Activated T-helper 1 cell treated with Interleukin-2 at 50 U/mL for 16 hours (primary cell): ENCODE measurements at places on chromosomes 3 and 15.

DNA sequence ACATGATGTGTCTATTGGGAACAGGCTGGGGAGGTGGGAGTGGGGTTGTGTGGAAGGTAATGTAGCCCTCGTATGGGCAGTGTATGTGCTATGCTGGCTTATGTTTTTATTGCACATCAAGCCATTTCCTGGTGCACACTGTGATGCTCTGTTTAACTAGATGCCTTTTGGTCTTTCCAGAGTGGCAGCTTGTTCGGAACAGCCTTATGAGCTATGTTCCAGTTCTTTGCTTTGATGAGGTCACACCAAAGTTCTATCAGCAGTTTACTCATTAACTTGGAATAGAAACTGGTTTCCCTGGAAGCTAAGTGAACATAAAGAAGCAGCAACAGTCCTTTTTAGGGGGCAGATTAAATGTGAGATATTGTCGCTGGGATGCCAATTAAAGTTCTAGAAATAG is 133.9 kb downstream of the DIPK2A start:
- no peak for DNase-seq

DNA sequence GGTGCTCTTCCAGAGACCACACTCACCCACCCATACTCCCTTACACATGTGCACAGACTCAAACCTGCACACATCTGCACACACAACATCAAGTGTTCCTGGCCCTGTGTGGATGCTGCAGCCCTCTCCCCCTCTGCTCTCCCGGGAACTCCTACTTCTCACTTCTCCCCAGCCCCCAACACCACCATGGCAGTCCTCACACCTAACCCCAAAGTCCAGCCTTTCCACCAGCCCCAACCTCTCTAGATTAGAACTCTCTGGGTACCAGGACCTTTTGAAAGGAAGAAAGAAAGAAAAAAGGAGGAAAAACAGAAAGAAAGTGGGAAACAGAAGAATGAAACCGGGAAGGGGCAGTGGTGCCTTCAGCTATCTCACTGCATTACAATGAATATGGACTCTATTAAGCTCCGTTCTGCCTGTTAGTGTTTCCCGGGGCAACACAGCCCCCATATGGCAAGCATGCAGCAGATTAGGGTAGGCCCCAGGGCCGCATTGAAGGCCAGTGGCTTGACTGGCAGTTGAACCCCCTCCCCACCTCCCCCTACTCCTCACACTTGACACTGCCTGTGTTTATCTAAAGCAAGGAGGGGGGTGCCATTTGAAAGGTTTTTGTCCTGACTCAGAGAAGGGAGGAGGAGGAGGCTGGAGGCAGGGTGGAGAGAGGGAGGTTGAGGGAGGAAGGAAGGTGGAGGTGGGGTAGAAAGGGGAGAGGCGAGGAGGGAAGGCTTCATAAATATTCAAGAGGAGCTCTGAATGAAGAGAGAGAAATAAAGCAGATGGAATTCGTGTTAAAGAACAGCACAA is 30.1 kb downstream of the BOC start:
- DNase-seq, result no peak

DNA sequence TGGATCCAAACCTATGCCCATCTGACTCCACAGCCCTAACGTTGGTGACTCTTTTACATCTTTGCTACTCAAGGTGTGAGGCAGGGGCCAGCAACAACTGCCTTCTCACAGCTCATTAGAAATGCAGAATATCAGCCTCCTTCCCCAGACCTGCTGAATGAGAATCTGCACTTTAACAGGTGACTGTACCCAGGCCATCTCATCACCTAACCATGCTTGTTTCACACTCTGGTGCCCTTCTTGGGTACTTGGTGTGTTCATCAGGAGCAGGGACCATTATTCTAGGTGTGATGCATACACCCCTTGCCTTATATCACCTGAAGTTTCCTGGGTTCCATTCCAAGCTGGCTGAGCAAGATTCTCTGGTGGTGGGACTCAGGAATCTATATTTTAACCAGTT is 196.3 kb upstream of the LMCD1 start:
- no peak for DNase-seq

DNA sequence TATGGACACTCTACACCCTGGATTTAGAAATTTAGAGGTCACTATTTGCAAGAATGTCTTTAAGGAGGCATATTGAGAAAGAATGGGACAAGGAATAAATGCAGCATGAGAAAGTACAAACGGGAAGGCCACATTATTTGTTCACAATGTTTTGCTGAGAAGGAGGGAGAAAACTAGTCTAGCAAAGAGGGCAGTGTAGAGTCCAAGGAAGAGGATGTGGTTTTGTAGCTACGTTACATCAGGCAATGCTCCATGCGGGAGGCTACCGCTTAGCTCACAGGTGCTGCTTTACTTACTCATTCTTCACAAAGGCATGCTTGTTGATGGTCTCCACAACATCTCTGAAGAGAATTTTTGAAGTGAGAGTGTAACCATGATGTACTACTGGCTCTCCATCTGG is 191.1 kb downstream of the PLCH1 start:
- DNase-seq, result no peak

DNA sequence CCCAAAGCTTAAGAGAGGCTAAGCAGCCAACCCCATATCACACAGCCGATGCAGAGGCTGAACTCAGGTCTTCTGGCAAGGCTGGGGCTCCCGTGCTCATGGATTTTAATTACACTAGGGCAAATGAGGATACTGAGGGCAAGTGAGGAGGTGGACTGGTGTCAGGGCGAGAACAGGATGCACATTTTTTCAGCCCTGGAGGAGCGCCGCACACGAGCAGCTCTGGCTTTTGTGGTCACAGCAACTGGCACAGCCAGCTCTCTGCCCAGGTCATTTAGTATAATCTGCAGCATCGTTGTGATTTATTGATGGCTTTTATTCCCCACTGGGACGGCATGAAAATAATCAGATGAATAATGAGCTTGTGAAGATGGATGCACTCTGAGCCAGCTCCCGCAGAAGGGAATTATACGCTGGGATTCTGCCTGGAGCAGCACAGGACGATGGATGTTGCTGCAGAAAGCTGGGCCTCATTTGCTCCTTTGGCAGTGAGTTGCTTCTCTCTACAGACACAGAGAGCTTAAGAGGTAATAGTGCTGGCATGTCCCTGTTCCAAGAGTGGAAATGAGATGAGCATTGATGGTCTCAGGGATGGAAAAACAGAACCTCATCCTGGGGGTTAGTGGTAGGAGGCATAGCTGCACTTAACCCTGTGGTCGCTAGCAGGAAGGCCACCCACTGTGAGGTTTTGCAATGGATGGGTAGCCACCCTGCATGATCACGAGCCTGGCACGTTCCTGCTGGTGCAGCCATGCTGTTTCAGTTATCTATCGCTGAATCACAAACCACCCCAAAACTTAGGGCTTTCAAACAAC is 135.4 kb downstream of the UACA start:
- no peak for DNase-seq

DNA sequence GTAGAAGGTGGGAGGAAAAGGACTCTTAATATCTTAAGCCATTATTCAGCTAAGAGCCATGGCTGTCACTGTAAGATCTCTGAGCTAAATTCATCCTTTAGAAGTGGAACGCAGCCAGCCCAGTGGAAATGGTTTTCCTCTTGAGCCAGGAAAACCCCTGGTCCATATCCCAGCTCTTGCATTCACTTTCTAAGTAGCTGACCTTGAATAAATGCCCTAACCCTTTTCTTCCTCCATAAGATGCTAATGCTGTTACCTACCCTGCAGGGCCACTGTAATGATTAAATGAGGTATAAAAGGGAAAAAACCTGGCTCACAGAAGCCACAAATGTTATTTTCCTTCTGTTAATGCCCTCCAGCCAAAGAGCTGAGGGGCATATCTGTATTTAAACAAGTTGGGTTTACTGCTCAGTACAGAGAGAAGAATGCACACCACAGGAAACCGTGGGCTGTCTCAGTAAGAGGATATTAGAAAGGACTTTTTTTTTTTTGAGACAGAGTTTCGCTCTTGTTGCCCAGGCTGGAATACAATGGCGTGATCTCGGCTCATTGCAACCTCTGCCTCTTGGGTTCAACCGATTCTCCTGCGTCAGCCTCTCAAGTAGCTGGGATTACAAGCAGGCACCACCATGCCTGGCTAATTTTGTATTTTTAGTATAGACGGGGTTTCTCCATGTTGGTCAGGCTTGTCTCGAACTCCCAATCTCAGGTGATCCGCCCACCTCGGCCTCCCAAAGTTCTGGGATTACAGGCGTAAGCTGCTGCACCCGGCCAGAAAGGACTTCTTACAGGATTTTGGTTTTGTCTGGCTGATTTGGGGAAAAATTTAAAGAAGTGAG is 6.8 kb downstream of the UBL7 start:
- DNase-seq, result no peak

DNA sequence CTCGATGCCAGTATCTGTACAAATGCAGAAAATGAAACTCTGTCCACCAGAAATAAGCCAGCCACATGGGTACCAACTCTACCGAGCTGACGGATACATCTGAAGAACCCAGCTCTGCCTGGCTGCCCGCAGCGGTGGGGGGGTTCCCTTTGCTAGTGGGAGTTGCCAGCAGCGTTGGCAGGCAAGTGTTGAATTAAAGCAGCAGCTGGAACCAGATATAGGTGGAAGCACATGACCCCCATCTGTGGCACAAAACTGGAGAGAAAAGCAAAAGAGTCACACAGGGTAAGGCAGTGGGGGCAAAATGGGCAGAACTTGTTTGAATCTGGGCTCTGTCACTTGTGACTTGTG is 17.9 kb downstream of the CRYGS start:
- no peak for DNase-seq

DNA sequence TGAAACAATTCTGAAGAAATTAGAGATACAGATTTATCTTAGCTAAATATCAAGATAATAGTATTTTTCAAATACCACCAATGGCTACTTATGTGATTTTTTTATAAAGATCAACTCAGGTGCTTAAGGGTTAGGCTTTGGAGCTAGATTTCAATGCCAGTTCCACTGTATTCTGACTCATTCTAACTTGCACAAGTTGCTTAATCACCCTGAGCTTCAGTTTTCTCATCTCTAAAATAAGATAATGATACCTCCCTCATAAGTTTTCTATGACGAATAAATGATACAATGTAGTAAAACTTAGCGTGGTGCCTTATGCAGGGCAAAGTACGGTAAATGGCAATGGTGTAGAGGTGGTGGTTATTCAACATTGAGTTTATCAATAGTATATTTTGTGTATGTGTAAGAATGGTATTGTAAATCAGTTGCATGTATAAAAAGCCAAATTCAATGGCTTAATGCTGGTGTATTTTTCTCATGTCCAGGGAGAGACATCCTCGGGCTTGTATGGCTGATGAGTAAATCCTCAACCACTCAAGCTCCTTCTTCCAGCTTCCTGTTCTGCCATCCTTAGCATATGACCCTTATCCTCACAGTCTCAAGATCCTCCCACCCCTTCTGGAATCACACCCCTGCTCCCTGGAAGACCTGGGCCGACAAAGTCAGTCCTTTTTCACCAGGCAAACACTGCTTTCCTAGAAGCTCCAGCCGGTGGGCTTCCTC is 505.9 kb upstream of the CFAP20DC start:
- no peak for DNase-seq
